ENCODE measurements at places on chromosomes 13 and 19.

- DNase-seq: no peak
Observed at GRCh38 chr13:49098771-49099512, 121.2 kb upstream of the MLNR start.

DNA sequence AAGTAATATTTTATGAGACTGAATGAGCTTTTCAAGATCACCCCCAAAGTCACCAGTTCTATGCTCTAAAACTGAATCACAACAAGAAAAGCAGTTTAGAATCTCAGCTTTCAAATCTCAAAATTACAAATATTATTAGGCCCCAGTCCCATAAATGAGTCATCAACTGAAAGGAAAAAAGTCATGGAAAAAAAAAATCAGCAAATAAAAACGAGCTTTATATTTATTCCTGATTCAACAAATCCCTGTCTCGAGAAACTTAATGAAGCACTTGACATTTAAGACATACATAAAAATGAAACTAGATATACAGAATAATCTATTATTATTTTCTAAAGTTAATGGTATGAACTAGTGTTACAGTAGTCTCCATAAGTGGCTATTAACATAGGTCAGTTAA lies 203.0 kb downstream of the DIAPH3 start:
- DNase-seq: no peak

DNA sequence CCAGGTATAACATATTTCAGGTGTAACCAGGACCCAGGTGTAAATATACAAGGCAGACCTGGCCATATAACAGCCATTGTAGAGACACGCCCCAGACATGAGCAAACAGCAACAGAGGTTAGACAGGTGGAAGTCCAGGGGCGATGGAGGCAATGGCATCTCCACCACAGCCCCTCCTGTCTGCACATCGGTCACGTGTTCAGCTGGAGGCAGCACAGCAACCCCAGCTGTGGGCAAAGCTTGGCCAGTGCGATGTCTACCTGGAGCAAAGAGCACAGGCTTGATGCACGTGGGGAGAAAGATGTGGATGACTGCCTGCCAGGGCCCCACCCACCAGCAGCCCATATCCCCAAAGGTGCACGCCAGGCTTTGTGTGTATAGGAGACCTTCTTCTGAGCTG lies 4.4 kb downstream of the CYP4F2 start:
- no peak for DNase-seq

DNA sequence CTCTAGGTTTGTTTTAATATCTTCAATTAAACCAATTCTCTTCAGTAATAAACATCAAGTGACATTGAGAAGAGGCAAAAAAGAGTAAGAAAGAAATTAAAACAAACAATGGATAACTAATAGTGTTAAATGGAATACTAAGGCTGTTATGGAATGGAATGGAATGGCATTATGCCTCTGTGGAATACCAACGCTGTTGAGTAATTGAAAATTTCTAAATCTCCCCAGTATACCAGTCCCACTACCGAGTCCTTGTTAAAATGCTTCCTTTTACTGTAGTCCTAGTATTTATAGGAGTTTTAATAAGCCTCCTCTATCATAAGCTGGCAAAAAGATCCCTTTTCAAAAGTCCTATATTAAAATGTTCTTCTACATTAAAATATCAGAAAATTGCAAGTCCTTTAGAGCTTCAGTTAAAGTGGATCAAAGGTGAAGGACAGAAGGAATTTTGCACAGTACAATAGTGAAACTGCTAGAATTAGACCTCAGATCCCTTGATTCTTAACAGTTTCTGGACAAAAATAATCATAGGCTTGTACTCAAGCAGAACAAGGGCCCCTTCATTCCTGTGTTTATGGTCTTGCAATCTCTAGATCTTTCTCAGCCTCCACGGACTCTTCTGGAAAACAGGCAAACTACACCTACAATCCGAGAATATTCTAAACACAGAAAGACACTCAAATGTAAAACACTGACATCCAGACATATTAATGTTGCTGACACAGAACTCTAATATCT lies 128.2 kb downstream of the PCDH9 start:
- DNase-seq: no peak

DNA sequence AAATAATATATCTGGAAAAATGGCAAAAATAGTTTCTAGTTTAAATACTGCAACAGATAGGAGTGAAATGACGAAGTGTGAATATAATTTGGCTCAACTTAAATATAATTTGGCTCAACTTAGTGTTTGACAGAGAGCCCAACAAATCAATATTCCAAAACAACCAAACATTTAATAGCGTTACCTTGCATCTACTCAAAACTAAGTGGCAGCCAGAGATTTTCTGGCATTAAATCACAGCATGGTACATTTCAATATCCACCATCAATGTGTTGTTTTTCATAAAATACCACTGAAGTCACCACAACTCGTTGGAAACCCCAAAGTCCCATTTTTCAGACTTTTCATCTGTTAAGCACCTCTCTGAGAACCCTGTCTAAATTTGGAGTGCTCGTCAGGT lies 69.6 kb downstream of the DCLK1 start:
- no peak for DNase-seq

- DNase-seq: peak; percentile 82
Observed at GRCh38 chr19:5048091-5048726, 79.3 kb downstream of the KDM4B start.

GRCh38 chr19:9362905-9363304 lies at the start of gene ZNF177:
Gene ZNF177 (plus strand): TSS chr19:9363013. CDS start chr19:9378312, 15,299 bp downstream.
- DNase-seq: no peak

DNA sequence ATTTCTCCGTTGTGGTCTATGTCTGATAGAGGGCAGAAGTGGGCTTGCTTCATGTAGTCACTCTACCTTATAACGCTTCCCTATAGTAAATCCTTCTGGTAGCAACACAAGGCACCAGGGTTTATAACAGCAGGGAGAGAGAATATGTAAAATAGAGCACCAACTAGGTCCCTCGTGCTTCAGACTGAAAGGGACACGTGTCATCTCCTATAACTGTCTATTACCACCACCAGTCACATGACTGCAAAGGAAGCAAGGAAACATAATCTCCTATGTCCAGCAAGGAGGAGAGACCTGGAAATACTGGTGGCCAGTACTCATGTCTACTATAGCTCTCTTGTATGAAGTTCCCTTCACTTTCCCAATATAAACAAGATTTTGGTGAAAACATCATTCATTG lies 79.2 kb downstream of the SLAIN1 start:
- no peak for DNase-seq

- DNase-seq: peak; percentile 73
Observed at GRCh38 chr19:1407528-1408299, at the start of gene DAZAP1. Gene DAZAP1 (plus strand): TSS chr19:1407586. CDS start chr19:1407774, 188 bp downstream.

- DNase-seq: no peak
Observed at GRCh38 chr13:65414187-65414586, 1815.9 kb downstream of the PCDH9 start.

DNA sequence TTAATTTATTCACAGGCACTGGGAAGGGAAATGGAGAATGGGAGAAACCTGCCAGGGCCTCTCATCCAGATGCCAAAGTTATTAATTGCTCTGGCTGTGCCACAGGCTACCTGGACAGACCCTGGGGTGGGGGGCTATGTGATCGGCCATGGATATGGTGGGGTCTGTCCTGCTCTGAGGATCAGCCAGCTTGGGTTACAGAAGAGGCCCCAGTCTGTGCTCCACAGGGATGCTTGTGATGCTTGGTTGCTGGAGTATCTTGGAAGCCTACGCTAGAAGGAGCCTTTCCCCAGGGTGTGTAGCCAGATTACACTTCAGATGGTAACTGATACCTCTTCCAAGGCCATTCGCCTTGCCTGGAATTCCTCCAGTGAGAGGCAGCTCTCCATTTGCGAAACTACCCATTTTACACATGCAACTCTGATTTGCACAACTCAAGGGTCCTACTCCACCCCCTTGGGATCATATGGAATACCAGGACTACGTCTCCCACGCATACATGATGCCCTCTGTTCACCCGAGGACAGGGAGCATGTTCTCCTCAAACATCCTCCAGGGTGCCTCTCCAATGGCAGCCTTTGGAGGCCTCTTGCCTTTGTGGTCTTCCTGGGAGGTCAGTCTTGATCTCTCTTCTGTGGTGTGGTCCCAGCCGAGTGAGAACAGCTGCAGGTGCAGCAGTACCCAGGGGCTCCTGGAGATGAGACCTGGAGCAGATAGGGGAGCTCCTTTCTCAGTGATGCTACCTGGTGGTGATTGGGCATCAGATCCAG lies 186.6 kb upstream of the TSHZ3 start:
- no peak for DNase-seq

- DNase-seq: no peak
Observed at GRCh38 chr19:49997709-49998108, 27.5 kb downstream of the VRK3 start.

- DNase-seq: no peak
Observed at GRCh38 chr13:32881777-32882145, 134.5 kb upstream of the KL start.

GRCh38 chr13:79126706-79127105 lies 279.3 kb downstream of the RBM26 start:
- DNase-seq: no peak

GRCh38 chr13:42049454-42049813 lies 986 bp downstream of the DGKH start:
- no peak for DNase-seq

GRCh38 chr19:14901675-14902260 lies 15.8 kb upstream of the OR7A17 start:
- DNase-seq: no peak

GRCh38 chr13:62687732-62688131 lies 1272.1 kb upstream of the PCDH20 start:
- DNase-seq: no peak

DNA sequence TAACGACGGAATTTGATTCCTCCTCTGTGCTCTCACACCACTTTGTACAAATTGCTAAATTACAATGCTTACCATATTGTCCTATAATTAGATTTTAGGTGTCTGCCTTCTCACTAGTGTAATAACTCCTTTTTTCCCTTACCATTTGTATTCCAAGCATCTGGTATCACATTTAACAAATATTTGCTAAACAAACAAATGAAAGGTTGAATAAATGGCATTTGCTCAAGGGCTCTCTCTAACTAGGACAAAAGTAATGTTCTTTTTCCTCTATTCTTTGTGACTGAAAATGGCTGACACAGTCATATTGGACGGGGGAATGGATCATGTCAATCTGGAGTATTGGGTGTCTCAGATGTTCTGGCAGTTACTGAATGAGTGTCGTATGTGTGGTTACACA lies 99.7 kb downstream of the ENOX1 start:
- no peak for DNase-seq

GRCh38 chr13:43315522-43315921 lies 292.1 kb downstream of the DNAJC15 start:
- no peak for DNase-seq

DNA sequence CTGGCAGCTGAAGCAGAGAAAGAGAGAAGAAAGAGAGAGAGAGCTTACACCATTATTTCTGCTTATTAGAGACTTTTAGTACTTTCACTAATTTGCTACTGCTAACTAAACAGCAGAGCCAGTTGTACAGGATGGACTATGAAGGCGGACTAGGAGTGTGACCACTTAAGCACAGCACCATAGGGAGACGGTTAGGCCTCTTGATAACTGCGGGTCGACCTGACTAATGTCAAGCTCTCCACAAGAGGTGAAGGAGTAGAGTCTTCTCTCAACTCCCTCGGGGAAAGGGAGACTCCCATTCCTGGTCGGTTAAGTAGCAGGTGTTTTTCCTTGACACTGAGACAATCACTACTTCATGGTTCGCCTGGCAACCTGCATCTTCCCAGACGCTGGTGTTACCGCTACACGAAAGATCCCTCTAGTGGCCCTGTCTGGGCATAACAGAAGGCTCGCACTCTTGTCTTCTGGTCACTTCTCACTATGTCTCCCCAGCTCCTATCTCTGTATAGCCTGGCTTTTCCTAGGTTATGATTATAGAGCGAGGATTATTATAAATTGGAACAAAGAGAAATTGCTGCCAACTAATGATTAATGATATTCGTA lies 5.3 kb upstream of the PSG7 start:
- DNase-seq: no peak

GRCh38 chr19:23925285-23925684 lies 10.6 kb downstream of the ZNF726 start:
- no peak for DNase-seq

- no peak for DNase-seq
Observed at GRCh38 chr19:10751109-10751953, 33.5 kb downstream of the DNM2 start.

- DNase-seq: no peak
Observed at GRCh38 chr19:7618348-7618747, 11.0 kb downstream of the XAB2 start.

DNA sequence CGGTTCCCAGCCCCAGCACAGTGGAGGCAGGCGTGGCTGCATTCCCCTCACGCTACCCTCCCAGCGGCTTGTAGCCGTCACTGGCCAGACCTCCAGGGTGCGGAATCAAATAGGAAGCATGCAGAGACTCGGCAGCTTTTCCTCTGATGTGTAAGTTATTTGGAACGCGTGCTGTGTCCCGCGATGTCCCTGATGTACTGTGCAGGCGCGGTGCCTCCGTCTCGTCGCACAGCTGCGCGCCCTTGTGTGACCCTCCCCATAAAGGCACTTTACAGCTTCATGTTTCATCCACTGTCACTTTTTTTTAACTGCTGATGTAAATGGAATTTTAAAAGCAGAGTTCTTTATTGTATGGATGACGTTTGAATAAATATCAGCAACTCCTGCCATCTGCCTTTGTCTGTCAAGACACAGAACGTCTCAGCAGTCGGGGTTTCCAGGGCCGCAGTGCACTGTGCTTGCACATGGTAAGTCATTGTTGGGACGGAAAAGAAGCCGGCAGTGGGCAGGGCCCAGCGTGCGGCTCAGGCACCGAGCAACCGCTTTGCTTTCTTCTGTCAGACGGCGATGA lies 7.3 kb upstream of the F7 start:
- no peak for DNase-seq

DNA sequence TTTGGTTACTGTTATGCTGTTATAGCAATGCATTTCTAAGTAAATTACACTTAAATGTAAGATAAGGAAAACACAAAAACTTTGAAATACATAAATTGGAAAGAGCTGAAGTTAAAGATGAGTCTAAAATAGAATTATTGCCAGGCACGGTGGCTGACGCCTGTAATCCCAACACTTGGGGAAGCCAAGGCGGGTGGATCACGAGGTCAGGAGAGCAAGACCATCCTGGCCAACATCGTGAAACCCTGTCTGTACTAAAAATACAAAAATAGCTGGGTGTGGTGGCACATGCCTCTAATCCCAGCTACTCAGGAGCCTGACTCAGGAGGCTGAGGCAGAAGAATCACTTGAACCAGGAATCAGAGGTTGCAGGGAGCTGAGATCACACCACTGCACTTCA lies 905.4 kb upstream of the GPC6 start:
- no peak for DNase-seq

DNA sequence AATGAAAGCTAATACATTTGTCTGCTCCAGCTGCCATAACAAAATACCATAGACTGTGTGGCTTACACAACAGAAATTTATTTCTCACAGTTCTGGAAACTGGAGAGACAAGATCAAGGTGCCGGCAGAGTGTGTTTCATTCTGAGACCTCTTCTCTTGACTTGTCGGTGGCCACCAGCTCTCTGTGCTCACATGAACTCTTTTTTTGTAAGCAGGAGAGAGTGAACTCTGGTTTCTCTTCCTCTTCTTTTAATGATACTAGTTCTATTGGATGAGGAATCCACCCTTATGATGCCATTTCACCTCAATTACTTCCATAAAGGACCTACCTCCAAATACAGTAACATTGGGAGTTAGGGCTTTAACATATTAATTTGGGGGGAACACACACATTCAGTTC lies 11.7 kb downstream of the KCTD12 start:
- no peak for DNase-seq

GRCh38 chr13:112178769-112179168 lies 111.8 kb downstream of the SOX1 start:
- no peak for DNase-seq
